ENCODE measurements at places on chromosomes 11 and 22.

GRCh38 chr22:39997939-39998726 is 3.4 kb downstream of the FAM83F start:
- peak; percentile 41 for DNase-seq

GRCh38 chr11:98296091-98296880 is 724.5 kb upstream of the CNTN5 start:
- no peak for DNase-seq

DNA sequence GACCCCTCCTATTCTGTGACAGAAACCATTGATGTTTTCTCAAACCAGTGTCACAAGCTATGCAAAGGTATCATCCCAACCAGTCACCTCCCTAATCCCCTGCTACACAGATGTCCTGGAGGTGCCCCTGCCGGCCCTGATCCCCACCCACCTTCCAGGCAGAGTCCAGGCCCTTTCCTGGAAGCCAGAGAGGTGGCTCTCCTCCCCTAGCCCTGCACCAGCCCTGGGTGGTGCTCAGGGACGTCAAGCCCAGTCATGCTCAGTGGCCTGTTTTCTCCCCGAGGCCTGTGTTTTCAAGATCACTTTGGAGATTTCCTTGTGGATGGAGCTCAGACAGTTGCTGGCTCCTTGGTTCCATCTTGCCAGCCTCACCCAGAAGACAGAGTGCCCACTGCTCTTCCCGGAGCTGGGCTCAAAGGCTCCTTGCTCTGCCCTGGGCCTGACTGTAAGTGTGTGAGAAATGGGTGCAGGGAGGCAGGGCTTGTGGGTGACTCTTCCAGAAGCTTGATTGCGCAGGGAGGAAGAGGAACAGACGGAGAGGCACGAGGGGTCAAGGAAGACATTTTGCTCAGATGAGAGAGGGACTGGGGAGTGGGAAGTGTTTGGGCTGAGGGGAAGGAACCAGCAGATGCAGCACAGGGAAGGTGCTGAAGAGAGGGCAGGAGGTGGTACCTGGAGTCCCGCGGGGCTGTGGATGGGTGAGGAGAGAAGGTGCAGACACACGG is 11.3 kb downstream of the P2RY6 start:
- DNase-seq = no peak

GRCh38 chr11:1435820-1436467 is 46.2 kb downstream of the BRSK2 start:
- DNase-seq = no peak

GRCh38 chr11:45289369-45289768 is 3.2 kb upstream of the SYT13 start:
- no peak for DNase-seq

GRCh38 chr11:83827520-83827919 is 541.4 kb upstream of the CCDC90B start:
- DNase-seq = no peak

GRCh38 chr11:18280438-18281045 is 14.5 kb downstream of the SAA1 start:
- no peak for DNase-seq

- no peak for DNase-seq
These were observed 93.6 kb downstream of the DHCR7 start for GRCh38 chr11:71354394-71355105.

DNA sequence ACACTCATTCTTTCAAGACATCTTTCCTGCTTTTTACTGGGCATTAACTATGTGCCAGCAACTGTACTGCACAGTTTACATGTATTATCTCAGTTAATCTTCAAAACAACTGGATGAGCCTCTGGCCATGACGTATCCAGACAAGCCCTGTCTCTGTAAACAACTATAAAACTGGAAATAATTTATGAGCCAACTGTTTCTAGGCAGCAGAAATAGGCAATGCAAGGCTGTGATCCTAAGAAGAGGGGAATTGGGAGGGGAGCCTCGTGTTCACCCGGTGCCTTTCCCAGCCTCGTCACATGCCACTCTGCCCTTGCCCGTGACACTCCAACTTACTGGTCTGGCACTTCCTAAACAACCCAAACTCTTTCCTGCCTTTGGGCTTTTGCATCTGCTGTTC is 82.8 kb downstream of the FBXO7 start:
- DNase-seq = no peak

DNA sequence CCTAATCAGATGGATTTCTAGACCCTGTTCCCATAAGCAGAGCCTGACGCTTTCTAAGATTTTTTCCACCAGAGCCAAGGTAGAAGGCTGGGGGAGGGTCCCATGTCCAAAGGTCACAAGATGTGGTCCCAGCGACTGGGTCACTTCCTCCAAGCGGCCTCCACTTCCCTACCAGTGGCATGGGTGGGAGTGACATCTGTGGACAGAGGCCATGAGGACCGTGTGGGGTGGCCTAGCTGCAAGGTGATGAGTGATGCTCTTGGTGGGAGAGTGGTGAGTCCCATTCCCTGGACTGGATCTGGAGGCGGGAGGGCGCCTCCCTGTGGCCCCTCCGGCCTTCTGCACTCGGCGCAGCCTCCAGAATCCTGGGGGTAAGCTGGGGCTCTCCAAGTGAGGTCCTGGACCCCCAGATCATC is 32.4 kb upstream of the PRR5 start:
- no peak for DNase-seq

DNA sequence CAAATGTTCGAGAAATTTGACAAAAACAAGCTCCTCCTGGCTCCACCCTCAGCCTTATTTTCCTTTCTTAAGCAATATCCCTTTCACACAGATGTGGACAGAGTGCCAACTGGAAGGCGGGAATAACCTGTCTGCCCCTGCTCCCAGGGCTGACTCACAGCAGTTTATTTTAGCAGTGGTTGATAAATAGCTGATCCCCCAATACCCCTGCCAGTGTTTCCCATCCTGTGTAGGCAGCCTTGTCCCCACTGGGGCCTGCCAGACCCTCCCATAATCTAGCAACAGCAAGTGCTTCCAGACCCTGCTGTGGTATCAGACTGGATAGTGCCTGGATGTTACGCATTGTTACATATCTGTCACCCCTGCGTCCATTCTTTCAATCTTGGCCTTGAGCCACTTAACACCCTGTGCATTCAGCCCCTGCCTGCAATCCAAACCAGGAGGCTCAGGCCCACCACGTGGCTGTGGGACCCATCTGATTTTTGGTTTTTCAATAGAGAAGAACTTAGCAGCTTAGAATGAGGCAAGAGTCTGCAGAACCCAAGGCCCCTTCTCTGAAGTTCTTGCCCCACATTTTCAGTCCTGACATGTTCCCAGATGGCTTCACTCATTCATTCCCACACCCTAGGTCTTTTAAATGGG is 53.7 kb downstream of the PARVA start:
- no peak for DNase-seq
